ENCODE measurements at places on chromosomes 12 and 14.

GRCh38 chr14:39266525-39266870 is 32.8 kb downstream of the MIA2 start:
- no peak for DNase-seq

GRCh38 chr14:96053600-96054381 is 14.6 kb downstream of the C14orf132 start:
- no peak for DNase-seq

DNA sequence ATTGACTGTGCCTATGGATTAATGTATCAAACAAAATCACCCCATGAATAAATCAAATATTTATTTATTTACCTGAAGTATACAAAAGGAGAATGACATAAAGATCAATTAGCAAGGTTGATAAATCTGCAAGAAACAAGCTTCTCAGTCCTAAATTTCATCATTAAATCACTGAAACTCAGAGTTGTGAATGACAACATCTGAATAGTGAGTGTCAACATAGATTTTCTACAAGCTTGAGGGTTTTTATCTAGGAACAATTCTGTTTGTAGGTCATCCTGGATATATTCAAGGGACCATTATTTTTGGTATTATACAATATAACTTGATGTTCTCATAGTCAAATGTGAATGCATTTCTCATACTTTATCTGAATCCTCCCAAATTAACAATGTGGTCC is 17.4 kb upstream of the KLRF1 start:
- no peak for DNase-seq

DNA sequence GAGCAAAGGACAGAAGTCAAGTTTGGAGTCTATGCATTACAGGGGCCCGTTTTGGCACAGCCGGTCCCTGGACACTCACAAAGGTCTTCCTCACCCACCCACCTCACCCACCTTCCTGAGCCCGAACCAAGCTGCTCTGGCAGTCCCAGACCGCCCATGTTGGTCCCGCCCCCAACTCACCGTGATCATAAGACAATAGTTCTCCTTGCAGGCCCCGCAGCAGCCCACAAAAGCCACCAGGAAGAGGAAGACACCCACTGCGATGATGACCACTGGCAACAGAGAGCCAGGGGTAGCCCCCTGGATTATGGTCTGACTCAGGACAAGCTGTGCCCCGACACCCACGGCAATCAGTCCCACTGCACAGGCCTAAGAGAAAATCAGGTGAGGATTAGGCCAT is 1.8 kb downstream of the CD63 start:
- DNase-seq: no peak

DNA sequence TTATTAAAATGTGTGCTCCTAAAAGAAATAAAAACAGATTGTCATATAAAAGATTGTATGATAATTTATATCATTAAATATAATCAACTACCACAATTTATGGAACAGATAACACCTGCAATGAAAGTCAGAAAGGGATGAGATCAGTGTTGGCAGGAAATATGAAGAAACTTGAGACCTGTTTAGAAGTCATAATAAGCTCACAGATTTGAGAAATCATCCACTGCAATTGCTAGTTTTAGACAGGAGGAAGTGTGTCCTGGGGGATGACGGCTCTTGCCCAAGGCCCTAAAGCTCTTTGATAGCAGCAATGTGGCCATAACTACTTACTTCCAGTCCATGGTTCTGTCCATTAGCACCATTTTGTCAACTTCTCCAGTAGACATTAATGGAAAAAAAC is 122.8 kb upstream of the SOX5 start:
- no peak for DNase-seq

- no peak for DNase-seq
Measured at GRCh38 chr12:12635651-12636050, 24.0 kb downstream of the CREBL2 start.

DNA sequence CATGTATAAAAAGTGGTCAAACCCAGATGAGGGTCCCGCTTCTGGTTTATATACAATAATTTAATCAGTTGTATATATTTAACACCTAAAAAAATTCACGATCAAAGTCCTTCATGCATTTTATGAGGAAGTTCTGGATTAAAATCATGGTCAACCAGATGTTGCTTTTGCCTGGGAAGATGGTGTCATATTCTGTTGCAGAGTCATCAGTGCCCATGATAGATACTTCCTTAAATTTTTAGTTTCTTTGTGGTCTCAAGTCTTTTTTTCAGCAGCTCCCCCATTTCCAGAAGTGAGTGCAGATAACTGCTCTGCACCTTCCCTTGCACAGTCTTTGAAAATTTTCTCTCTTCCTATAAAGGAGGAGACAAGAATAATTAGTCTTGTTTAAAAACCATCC is 16.1 kb downstream of the ERP29 start:
- DNase-seq: no peak

DNA sequence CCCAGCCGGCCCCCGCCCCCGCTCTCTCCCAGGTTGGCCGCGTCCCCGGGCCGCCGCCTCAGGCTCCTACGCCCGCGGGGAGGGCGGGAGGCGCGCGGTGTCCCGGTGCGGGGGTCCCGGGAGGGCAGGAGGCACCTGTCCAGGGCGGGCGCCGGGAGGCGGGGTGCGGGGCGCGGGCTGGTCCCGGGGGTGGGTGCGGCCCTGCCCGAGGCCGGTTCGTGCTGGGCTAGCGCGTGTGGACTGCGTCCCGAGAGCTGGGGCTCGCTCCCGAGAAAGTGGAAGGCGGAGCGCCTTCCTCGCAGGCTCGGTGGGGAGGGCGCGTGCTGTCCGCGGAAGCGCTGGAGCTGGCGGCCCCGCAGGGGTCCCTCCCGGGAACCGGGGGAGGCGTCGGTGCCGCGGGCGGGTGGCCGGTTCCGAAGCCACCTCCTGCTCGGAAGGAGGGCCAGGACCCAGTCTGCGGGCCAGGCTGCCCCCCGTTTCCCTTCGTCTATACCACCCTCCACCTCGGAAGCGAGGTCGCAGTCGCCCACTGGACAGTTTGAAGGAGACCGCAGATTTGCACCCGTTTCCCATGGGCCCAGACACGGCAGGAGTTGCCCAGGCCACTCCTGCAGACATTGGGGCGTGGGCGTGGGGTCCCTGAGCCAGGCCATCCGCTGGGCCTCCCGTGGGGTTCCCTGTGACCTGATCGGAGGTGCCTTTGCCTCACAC is 636 bp downstream of the ZFYVE21 start:
- DNase-seq: no peak
